IMR-90 (cell line): ENCODE measurements at places on chromosomes 7 and 10. TPM values are rescaled to one million over a fixed set of nuclear protein-coding genes. Genes with fewer than 3 reads are reported as not detected.

GRCh38 chr7:7202375-7202720 lies 20.0 kb downstream of the C1GALT1 start:
- H3K36me3 ChIP-seq = no peaks in the 10 kb centered on the region
- no peak overlapping the region for H3K27ac ChIP-seq
- no peaks in the 10 kb centered on the region for H3K4me1 ChIP-seq
- H3K4me3 ChIP-seq = no peak overlapping the region

GRCh38 chr7:39617005-39617404 lies 6.4 kb upstream of the RALA start:
- no peaks in the 10 kb centered on the region for H3K36me3 ChIP-seq
- H3K4me1 ChIP-seq = peaks cover 6% of the 10 kb centered on the region; the same call in 1 of the 2 replicates
- no peak overlapping the region for H3K27ac ChIP-seq
- peak; percentile 66 for DNase-seq

OPALIN gene
- not detected in 2 replicates for total RNA-seq

BMPR1A gene
- total RNA-seq = 93.7 and 94.7 TPM in 2 replicates

DNA sequence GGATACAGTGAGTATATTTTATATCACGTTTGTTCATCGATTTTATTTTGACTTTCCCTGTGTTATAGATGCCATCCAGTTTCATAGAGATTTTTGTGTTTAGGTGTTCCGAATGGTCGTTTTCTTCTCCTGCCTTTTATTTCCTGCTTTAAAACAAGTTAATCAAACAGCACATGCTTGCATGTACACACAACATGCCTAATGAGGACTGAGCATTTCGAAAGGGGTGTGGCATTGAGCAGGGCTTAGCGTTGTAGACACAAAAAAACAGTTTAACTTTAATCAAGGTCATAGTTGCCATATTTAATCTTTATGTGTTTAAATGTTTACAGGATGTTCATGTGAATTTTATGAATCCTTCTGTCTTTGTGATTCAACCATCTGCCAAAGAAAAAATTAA lies 430.5 kb upstream of the GALNT17 start:
- no peaks in the 10 kb centered on the region for H3K36me3 ChIP-seq
- no peaks in the 10 kb centered on the region for H3K27me3 ChIP-seq
- no peak overlapping the region for H3K4me3 ChIP-seq
- H3K4me1 ChIP-seq = no peaks in the 10 kb centered on the region; the same call in 1 of the 2 replicates
- no peak for DNase-seq
- no peak overlapping the region for H3K27ac ChIP-seq

DNA sequence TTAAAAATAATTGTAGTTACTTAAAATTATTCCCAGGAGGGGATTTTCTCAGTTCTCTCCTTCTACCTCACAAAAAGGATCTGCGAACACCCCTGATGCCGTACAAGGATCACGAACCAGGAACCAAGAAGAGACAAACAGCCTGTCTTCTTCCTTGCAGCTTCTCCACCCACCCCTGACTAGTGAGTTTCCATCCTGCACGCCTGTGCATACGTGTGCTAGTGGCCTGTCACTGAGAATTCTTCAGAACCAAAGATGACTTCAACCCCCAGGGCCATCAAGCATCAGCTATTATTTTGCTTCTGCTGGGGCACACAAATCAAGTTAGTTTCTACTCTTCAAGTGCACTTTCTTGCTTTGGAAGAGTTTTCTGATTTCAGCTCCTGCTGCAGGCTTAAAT lies 175.5 kb upstream of the KLF6 start:
- no peak for DNase-seq
- no peaks in the 10 kb centered on the region for H3K4me1 ChIP-seq
- no peak overlapping the region for H3K27ac ChIP-seq
- no peak overlapping the region for H3K4me3 ChIP-seq
- H3K36me3 ChIP-seq = no peaks in the 10 kb centered on the region

DNA sequence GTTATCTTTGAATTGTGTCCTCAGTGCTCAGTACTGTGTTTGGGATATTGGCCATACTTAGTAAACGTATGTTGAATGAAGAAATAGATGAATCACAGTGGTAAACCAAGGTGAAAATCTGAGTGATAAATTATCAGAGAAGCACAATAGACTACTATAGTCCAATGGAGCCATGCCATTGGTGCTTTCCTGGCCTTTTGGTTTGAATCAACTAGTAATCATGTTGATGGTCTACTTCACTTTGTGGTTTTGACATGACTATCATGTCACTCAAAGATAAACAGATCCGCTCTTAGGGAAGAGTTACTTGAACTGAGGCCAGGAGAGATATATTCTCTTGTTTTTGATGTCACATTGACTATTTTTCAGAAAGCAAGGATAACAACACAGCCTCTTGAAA lies 86.1 kb upstream of the IGFBP3 start:
- DNase-seq = peak; percentile 13
- H3K27me3 ChIP-seq = no peaks in the 10 kb centered on the region
- H3K36me3 ChIP-seq = no peaks in the 10 kb centered on the region

GRCh38 chr7:144818511-144818910 lies 17.3 kb downstream of the TPK1 start:
- H3K27ac ChIP-seq = no peak overlapping the region
- H3K36me3 ChIP-seq = no peaks in the 10 kb centered on the region
- no peak for DNase-seq
- H3K27me3 ChIP-seq = no peaks in the 10 kb centered on the region
